Calu3 (cell line): ENCODE measurements at places on chromosomes 16 and 17.
A peak's percentile ranks its signal among the peaks of the same experiment; 100 is the strongest.

- peak; percentile 89 for DNase-seq
Observed at GRCh38 chr17:78112518-78113471, 15.8 kb downstream of the TMC6 start.

GRCh38 chr17:60102632-60103096, 23.9 kb upstream of the HEATR6 start:
- DNase-seq: no peak

DNA sequence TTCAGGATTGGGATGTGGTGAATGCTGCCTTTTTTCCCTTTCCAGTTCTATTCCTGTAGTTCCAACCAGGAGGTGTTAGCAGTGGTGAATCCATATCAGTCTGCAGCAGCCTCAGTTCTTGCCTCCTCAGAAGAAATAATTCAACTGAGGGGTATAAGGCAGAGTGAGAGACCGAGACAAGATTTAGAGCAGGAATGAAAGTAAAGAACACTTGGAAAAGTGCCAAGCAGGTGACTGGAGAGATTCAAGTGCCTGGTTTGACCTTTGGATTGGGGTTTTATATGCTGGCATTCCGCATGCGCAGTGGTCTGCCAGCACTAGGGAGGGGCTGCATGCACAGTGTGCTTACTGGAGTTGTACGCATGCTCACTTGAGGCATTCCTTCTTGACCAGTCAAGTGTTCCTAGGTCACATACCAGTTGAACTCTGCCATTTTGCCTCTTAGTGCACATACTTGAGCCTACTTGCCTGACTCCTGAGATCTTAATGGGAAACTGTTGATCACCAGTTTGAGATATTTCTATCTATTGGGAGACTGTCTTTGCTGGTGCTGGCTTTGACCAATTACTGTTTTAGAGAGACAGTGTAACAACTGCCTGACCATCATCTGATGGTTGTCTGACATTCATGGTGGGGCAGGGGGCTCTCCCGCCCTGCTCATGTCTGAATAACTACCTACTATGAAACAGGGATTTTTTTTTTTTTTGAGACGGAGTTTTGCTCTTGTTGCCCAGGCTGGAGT, 680 bp upstream of the CCL15 start:
- peak; percentile 54 for DNase-seq

- DNase-seq: no peak
Observed at GRCh38 chr17:29331075-29331707, 37.2 kb upstream of the NUFIP2 start.

- DNase-seq: no peak
Observed at GRCh38 chr17:74453665-74454196, 12.7 kb upstream of the CD300A start.

- no peak for DNase-seq
Observed at GRCh38 chr16:24234737-24235136, 21.4 kb upstream of the CACNG3 start.

DNA sequence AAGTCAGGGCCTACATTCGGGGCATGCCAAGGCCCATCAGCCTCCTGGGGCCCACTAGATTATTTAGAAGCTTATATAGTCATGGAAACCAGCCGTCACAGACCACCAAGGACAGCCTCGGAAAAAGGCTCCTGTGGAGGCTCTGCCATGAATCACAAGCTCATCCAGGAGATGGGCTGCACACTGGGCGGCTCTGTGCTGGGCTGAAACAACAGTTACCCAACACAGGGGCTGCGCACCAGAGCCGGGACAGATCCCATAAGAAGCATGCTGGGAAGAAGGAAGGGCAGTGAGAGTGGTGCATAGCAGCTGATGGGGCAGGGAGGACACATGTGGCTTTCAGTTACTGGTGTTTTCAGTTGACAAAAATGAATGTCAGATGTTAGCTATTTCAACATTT, 67.7 kb upstream of the GSG1L start:
- DNase-seq: no peak

- no peak for DNase-seq
Observed at GRCh38 chr17:17567631-17568030, 23.9 kb downstream of the PEMT start.

DNA sequence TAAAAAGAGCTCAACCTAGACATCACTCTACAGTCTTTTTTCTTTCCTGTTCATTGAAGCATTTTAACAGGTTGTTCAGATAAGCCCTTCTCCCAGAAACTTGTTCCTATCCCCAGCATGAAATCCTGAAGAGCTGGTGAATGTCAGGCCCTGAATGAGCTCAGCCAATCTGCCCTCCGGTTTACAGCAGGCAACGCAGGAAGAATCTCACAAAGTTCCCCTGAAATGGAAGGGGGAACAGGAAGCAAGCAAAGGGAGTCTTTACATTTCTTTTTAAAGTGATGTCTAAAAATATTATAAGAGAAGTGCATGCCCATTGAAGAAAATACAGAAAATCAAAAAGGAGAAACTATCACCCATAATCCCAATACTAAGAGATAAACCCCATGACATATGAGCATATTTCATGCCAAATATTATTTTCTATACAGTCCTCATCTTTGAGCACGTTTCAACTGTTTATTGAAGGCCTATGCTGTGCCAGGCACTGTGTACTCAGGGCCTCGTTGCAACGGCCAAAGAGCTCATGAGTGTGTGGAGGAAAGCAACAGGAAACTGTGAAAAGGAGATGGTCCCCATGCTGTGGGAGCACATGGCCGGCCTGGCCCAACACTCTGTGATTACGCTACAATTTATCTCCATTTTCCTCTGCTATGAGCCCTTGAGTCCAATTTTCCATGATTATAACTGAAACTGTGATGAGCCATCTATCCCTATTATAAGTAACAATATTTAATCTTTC, 5.7 kb downstream of the TK2 start:
- DNase-seq: no peak

- DNase-seq: peak; percentile 38
Observed at GRCh38 chr16:66427036-66427860, at the start of gene BEAN1. BEAN1 (plus strand) TSS chr16:66427295; CDS start chr16:66437677, 10,382 bp downstream.

DNA sequence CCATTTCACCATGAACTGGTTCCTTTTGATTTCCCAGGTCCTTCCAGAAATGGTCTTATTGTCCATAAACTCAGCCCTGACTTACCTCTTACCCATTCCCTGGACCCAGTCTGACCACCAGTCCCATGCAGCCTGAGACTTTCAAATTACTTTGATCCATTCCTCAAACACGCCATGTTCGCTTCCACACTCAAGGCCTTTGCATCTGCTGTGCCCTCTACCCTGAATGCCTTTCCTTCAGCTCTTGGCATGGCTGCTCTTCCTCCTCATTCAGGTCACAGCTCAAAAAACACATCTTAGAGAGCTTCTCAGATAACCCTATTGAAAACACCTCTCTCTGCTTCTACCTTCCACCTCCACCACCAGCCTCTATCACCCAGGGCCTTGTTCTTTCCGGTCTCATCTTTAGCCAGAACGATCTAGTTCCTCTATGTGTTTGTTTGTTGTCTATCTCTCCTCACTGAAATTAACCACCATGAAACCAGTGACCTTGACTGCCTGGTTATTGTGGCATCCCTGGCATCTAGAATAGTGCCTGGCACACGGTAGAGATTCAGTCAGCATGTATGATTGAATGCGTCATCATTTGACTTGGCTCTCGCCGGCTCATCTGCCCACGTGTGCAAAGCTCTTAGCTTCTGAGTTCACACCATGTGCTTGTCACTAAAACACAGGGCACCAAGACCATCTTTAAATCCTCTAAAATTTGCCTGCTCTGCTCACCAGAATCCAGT, 12.8 kb downstream of the CRYM start:
- DNase-seq: no peak

DNA sequence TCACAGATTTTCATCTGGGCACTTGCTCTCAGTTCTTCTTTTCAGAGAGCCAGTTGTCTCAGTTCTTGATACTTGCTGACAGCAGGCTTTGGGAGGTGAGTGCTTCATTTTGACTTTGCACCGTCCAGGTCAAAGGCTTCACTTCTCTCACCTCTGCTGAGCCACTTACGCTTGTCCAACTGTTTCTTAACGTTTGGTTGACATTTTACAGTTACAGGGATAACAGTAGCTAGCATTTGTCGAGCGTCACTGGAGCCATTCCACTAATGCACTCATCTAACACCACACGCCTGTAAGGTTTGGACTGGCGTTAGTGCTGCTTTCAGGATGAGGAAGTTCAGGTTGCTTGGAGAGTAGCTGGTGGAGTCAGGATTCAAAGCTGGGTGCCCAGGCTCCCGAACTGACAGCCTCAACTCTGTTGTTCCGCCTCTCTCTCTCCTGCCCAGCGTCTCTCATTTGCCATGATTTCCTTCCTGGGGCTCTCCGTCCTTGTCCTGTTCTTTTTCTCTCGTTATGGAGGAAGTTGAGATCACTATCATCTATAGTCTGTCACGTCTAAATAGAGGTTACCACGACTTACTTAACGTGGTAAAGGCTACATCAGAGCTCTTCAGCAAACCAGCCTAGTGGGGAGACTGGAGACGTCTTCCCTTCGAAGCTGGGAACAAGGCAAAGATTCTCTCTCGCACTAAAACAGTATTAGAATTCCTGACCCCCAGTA, 220.8 kb downstream of the RPTOR start:
- DNase-seq: no peak

- DNase-seq: peak; percentile 91
Observed at GRCh38 chr17:44331249-44331760, 6.7 kb upstream of the SLC25A39 start.

- DNase-seq: no peak
Observed at GRCh38 chr16:89117975-89118289, 24.3 kb downstream of the ACSF3 start.

DNA sequence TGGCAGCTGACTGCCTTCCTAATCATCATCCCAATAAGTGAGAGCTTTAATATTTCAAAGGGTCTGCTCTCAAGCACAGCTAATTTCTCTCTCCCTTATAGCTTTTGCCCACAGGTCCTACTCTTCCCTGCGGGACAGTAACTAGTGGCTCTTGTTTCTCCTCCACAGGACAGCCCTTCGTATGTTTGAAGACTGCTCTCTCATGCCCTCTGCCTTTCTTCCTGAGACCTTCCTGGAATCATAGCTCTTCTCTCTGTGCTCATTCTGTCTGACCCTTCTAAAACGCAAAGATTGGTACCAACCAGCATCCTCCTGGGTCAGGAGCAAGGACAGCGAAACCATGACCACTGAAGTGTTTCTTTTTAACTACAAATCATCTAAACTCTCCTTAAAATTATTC, 168.9 kb downstream of the GRIN2A start:
- no peak for DNase-seq

GRCh38 chr16:35102780-35103403, 1643.5 kb downstream of the TP53TG3F start:
- no peak for DNase-seq

- no peak for DNase-seq
Observed at GRCh38 chr16:55876854-55877253, 1.7 kb upstream of the CES5A start.
